ENCODE measurements at places on chromosomes 7 and 10. TPM values are rescaled to one million over a fixed set of nuclear protein-coding genes. Genes with fewer than 3 reads are reported as not detected.

The CLDN12 gene
- total RNA-seq = 33.5 TPM

The NXPH1 gene
- not detected for total RNA-seq

The TIMM23 gene
- 52.0 TPM for total RNA-seq

The CYP2C19 gene
- not detected for total RNA-seq

The TET1 gene
- total RNA-seq = 35.7 TPM

The PNLIPRP3 gene
- not detected for total RNA-seq

The RELN gene
- total RNA-seq = 9.7 TPM

All from mesothelial cell of epicardium (in vitro differentiated cells).